Erythroblast (primary cell): ENCODE measurements at places on chromosomes 7 and 10.

DNA sequence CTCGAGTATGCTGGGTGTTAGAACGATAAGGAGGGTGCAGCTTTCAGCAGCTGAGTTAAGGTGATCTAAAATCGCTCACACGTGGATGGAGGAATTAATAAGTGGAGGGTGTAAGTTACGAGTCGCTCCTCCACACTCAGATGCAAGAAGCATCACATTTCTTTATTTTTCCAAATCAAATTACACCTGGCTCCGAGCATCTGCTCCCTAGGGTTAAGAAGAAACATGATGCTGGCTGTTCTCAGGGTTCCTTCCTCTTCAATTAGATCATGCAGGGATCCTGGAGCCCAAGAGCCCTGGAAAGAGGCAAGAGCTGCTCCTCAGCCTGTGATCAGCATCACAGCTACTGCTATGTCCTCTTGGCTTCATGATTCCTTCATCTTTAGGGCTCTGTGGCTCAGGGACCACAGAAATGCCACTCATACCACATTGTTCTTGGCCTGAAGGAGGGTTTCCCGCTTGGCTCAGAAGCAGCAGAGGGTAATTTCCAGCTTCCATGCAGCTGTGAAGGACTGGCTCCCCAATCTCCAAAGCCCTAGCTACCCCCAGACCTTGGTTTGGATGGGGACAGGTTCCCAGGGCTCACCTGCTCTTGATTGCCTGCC lies 235.9 kb upstream of the ZNF32 start:
- DNase-seq: no peak

DNA sequence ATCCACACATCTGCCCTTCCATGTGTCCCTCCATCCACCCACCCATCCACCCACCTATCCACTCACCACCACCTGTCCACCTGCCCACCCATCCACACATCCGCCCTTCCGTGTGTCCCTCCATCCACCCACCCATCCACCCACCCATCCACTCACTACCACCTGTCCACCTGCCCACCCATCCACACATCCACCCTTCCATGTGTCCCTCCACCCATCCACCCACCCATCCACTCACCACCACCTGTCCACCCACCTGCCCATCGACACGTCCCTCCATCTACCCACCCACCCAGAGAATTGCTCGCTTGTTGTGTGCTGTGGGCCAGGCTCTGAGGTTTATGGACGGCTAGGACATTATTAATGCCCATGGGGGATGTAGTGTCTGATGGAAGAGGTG lies 500.2 kb downstream of the DNAJB6 start:
- DNase-seq: no peak

DNA sequence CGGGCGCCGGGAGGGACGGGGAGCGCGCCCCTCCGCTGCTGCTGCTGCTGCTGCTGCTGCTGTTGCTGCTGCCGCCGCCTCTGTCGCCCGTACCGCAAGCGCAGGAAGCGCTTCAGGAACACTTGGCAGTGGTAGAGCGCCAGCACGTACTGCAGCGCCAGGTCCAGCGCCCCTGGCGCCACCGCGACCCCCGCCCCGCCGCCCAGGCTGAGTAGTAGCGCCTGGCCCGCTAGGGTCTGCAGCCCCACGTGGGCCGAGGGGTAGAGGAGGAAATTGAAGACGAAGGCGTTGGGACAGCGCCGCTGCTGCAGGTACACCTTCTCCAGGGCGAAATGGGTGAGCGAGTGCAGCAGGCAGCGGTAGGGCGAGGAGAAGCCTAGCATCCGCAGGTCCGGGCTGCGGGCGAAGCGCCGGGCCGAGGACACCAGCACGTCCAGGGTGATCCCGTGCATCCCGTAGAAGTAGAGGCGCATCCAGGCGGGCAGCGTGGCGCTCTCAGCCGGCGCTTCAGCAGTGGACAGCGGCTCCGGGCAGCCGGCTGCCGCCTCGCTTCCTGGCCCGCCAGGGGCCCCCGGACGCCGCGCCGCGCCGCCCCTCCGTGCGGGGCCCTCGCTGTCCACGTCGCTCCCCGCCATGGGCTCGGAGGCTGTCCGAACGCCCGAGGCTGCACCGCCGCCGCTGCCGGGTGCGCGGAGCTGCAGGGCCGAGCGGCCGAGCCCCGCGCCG lies at the start of gene TMEM229A:
TSS of gene TMEM229A (minus strand) at position 699 of the 726 bp plus-strand sequence. CDS start at position 635, 64 bp downstream.
- no peak for DNase-seq

GRCh38 chr10:3419719-3420495 lies 247.3 kb upstream of the PITRM1 start:
- DNase-seq: no peak

DNA sequence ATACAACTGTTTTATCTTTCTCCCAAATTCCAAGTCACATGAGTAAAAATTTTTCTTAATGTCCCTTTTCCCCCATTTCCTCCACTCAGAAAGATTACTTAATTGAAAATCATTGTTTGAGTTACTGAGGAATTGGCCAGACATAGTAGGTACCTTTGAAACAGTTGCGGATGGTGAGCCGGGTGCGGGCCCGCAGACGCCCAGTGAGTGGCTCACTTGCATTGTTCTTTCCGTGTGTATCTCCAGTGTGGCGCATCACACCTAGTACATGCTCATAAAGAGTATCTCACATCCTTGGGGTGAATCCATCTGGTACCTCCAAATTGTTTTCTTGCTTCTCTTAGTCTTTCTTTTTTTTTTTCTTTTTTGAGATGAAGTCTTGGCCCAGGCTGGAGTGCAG lies 14.3 kb downstream of the TRRAP start:
- no peak for DNase-seq

DNA sequence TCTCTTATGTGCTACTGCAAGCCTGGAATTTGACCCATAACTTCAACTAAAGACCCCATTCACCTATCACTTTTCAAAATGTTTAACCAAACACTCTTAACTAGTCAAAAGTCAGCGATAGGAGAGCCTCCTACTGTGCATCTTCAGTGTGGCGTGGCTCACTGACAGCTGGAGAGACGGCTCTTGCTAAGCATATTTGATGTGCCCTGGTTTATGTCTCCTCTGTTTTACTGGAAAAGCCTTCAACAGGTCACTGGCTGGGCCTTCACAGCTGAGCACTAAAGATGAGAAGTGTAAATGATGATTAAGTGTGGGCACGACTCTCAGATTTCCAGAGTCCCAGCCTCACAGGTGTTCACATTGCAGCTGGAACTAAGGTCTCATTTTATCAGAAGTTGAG lies 472.1 kb downstream of the SEMA3D start:
- DNase-seq: no peak

DNA sequence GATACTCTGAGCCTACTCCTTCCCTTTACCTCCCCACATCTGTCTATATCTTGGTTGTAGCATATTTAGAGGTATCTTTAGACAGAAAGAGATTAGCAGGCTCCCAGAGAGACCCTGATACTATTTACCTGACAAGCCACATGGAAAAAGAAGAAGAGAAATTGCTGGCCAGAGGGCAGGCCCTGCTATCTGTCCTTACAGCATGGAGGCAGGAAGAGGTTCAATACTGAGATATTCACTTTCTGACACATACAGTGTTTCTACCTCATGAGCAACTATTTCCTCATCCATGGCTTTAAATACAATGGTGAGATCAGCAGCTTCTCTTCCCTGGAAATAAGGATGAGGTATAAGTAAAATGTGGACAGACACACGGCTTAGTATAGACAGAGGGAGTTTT lies 33.9 kb upstream of the TSPAN13 start:
- peak; percentile 52 for DNase-seq

- DNase-seq: no peak
Observed at GRCh38 chr7:91344911-91345310, 80.7 kb downstream of the FZD1 start.

DNA sequence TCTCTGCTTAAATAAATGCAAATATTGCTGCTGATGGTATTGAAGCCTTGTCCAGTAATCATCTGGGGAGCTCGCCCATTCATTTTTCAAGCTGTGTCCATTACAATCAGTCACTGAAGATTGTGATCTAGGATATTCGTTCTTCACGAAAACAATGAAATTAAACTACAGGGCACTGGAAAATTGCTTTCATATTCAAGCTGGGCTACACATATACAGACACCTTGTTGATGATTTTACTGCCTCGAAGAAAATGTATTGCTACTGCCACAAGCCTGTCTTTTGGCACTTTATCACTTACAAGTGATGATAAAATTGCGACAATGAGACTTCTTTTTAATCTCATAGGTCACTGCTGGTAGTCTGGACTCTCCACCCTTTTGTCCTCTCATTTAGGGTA lies 100.0 kb upstream of the MINDY3 start:
- DNase-seq: no peak

GRCh38 chr7:112331492-112331891 lies 118.8 kb upstream of the IFRD1 start:
- no peak for DNase-seq

GRCh38 chr7:126689037-126689436 lies 563.7 kb downstream of the GRM8 start:
- no peak for DNase-seq

GRCh38 chr10:67976292-67977245 lies 92.1 kb downstream of the SIRT1 start:
- DNase-seq: no peak

DNA sequence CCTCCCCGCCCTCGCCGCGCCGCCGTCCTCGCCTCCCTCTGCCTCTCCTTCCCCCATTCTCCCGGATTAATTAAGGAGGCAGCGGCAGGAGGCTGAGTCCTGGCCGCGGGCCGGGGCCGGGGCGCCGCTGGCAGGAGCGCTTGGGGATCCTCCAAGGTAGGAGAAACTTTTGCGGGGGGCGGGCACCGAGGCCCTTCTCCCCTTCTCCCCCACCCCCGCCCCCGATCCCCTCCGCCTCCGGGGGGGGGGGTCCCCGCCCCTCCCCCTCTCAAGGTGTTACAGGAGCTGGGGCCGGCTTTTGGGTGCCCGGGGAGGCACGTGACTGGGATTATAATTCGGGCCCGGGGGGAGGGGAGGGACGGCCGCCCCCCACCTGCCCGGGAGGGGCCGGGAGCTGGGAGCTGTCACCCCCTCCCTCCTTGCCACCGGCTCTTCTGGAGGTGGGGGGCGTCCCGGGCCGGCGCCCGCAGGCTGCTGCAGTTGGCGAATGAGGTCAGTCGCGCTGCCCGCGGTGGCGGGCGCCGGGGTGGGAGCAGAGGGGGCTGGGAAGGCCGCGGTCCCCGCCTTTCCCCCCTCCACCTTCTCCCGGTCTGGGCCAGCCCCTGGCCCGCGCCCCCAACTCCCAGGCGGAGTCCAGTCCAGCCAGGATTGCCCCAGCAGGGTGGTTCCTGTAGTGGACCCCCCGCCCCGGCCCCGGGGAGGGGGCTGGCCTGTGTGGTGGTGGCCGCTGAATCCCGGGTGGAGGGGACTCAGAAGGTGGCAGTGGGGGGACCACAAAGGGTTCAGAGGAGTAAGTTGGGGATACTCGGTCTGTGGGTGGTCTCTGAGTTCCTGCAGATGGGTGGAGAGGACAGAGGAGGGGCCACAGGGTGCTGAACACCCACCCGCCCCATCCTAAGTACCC lies 567 bp downstream of the GTF2IRD1 start:
- DNase-seq: no peak

GRCh38 chr10:103990531-103990930 lies 23.6 kb downstream of the SLK start:
- no peak for DNase-seq

GRCh38 chr10:114767101-114767985 lies 54.2 kb upstream of the FHIP2A start:
- DNase-seq: no peak

DNA sequence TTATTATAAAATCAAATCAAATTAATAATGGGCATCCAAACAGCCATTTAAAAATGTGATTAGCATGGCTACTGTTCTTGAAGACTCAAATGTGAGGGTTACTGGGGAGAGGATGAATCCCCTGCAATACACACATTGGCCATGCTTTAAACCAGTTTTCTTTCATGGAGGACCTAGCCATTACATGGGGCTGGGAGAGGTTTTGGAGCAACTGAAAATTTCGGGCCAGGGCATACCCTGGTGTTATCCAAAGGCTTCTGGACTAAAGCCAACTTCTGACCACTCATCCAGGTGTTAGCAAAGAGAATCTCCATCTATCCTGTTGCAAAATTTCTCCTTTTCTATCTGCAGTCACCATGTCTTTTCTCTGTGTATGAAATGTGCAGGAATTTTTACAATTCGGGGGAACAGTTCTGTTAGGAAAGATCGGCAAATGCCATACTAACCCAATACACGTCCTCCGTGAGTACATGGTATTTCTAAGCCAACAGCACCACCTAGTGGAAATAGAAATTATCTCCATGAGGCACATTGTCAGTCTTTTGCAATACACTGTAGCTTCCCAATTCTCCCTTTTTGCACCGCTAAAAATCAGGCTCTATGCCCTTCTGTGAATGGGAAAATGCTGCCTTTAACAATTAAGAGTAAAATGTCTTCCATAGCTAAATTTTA lies 47.0 kb upstream of the ZNF107 start:
- peak; percentile 70 for DNase-seq

DNA sequence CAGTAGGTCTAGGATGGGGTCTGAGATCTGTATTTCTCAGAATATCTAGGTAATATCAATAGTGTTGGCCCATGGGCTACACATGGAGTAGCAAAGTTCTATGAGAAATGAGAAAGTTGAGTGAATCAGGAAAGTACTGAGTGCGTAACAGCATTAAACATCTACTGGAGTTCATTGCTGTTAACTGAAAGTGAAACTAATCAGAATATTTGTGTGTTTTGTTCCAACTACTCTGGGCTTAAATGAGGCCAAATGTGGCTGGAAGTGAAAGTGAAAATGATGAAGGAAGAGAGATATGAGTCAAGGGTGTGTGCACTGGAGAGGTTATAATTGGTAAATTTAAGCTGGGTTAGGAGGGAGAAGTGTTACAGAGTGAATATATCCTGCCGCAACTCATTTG lies 46.5 kb downstream of the TMEM106B start:
- DNase-seq: peak; percentile 67

- DNase-seq: peak; percentile 51
Observed at GRCh38 chr7:141701489-141702046, 398 bp downstream of the DENND11 start.

DNA sequence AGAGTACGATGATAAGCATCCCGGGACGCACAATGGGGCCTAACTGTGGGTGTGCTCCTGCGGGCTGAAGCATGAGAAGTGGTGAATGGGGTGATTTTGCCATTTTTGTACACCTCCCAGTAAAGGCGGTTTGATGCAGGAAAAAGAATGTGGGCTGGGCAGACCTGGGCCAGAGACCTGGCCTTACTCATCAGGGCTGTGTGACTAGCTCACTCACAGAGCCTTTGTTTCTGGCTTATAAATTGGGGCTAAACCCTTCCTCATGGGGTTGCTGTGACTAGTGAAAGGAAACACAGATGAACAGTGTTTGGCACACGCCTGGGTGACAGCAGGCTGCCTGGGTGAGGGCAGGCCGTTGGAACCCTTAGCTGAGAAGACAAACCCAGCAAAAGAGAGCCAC lies 18.0 kb downstream of the RRP12 start:
- DNase-seq: no peak

- DNase-seq: peak; percentile 60
Observed at GRCh38 chr10:7027913-7028808, 382.7 kb downstream of the SFMBT2 start.

DNA sequence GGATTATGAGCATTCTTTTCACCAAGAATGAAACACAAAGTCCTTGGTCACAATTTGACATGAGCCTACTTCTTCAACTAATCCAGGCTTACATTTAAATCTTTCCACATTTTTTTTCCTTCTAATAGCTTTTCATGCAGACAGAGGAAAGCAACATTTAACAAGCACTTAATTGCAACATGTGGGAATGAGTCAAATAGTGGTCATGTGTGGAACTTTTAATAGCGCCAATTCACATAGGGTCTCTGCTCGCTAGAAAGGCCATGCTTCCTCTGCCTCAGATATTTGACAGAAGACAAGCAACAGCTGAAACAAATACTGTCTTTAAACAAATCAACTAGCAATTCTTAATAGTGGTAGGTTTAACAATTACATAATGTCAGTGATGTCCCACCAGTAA lies 285.9 kb upstream of the ETV1 start:
- DNase-seq: no peak

GRCh38 chr10:122454603-122455080 lies at the start of gene ARMS2:
Gene ARMS2, plus strand, starts transcription at chr10:122454653. Its CDS starts 75 bp downstream, at chr10:122454728.
- no peak for DNase-seq
